ENCODE measurements at places on chromosomes 13 and 19.
A peak's percentile ranks its signal among the peaks of the same experiment; 100 is the strongest.

GRCh38 chr19:2813235-2814160, 6.2 kb upstream of the ZNF554 start:
- DNase-seq: no peak

GRCh38 chr19:45098521-45099466, 5.8 kb downstream of the PPP1R37 start:
- DNase-seq: no peak

- DNase-seq: no peak
Measured at GRCh38 chr19:39362682-39363657, 20.7 kb downstream of the SAMD4B start.

- DNase-seq: no peak
Measured at GRCh38 chr13:24927810-24928404, 163.9 kb downstream of the RNF17 start.

- DNase-seq: no peak
Measured at GRCh38 chr13:105796081-105796480, 739.4 kb downstream of the EFNB2 start.

DNA sequence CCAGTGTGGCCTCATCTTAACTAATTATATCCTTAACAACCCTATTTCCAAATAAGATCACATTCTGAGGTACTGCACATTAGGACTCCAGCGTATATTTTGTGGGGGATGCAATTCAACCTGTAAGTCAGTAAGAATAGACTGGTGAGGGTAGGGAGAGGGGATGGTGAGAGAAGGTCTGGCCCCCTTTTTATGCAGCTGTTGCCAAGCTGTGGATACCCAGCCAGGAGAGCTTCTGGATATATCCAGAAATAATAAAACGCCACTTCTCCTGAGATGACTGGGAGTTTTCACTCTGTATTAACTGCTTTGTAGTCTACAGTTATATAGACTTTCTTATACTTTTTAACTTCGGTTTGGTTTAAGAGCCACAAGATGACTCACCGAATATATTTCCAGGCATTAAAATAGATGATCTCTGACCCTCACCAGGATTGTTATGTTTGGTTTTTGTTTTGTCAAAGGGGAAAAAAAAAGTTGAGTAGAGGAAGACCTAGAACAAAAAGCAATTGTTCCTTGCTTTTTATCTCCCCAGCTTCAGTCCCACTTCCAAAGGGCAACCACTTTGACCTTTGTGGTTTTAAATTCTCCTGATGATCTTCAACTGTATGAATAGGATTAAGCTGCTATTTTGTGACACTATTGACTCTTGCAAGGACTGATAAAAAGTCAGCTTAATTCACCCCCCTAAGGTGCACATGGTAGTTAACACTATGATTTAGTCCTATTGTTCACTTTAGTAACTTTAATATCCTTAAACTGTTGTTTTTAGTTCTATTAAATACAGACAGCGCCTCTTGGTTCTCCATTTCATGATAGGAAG, 3.1 kb upstream of the NEK3 start:
- DNase-seq: peak; percentile 46

GRCh38 chr13:37138926-37139325, 33.5 kb upstream of the CSNK1A1L start:
- no peak for DNase-seq

DNA sequence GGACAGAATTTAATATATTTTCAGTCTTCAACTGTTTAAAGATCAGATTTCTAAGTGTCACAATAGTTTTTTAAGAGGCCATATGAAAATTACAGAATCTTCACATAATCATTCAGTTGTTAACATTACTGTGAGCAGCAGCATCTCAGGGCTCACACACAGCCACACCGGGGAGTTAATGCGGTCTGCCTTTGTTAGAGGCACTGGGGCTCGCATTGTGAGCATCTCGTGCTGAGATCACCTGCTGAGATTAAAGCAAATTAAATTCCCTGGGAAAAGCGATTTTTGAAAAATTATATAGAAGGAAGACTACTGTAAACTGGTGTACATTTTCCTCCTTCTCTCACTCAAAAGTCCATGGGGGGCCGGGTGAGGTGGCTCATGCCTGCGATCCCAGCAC, 16.6 kb downstream of the GPR12 start:
- no peak for DNase-seq

GRCh38 chr13:51818276-51818675, 14.3 kb upstream of the DHRS12 start:
- no peak for DNase-seq

DNA sequence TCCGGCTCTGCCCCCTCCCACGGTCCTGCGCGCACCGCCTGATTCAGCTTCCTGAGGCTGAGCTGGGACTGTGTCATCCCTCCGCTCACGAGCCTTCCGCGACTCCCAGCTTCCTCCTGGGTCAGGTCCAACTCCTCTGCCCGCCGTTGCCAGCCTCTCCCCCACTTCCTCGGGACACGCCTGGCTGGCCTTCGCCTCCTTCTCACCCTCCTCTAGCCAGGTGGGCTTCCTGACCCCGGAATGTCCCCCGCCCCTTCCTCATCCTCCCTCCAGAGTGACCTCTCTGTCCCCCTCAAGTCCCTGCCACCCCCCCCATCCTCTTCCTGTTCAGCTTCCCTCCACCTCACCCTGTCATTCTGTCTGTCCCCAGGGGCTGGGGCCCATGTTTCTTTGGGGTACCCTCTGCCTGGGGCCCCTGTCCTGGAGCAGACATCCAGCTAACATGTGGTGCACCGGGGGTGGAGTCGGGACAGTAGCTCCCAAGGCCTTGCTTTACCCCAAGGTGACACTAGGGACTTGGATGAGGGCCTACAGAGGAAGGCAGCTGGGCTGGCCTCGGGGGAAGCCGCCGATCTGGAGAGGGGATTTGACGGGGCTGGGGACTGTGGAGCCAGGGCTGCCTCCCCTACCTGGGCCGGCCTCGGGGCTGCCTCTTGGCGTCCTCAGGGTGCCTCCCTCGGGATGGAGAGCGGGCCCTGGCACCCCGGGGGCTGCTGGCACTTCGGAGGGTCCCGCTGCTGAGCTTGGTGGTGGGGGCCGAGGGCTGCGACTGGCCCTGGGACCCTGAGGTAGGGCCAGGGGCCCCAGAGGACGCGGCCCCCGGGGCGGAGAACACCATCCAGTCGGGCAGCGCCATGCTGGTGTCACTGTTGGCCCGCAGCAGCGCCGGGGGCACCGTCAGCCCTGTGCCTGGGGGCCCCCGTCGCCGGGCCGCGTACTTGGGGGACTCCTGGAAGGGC, 16.5 kb downstream of the SHANK1 start:
- DNase-seq: no peak

DNA sequence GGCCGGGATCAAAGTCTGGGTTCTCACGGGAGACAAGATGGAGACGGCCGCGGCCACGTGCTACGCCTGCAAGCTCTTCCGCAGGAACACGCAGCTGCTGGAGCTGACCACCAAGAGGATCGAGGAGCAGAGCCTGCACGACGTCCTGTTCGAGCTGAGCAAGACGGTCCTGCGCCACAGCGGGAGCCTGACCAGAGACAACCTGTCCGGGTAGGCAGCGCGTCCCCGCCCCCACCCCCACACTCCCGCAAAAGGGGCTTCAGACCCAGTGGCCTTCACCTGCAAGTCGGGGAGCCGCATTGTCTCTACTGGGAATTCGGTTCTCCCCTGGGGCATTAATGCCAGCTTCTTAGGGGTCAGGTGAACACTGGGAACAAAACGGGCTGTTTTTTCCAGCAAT, 114.7 kb upstream of the MCF2L start:
- no peak for DNase-seq

DNA sequence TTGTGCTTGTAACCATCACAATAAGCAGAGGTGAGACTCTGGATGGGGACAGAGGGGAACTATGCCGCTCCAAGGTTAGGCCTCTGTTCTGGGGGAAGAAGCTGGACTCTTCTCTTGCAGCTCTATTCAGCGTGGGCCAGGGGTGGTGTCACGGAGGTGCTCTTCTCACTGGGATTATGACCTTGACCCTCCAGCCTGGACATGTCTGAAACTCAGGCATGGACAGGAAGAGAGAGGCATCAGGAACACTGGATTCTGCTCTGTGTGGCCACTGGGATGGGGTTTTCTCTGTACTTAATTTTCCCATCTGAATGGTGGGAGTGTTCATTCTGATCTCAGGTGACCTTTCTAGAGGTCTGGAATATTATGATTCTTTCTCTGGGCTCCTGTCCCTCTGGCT, 7.6 kb downstream of the MEGF8 start:
- no peak for DNase-seq

GRCh38 chr13:20197361-20197834, 4.7 kb upstream of the GJB2 start:
- peak; percentile 75 for DNase-seq

DNA sequence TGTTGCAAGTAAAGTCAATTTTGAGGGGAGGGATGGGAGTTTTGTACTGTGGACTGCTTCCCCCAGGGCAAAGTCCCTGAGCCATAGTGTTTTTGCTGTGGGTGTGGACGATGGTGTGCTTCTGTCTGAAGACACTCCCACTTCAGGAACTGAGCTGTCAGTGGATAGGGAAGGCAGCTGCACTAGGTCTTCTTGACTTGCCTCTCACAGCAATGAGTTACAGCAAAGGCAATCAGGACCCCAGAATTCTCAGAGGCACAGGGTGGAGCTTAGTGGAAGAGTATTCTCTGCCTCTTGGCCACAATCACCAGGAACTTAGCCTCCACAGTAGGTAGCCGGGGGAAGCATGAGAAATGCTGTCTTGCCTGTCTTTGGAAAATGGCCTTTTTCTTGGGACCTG, 1416.6 kb upstream of the MIR17HG start:
- DNase-seq: no peak

GRCh38 chr13:91896547-91896946, 498.1 kb downstream of the GPC5 start:
- DNase-seq: no peak

DNA sequence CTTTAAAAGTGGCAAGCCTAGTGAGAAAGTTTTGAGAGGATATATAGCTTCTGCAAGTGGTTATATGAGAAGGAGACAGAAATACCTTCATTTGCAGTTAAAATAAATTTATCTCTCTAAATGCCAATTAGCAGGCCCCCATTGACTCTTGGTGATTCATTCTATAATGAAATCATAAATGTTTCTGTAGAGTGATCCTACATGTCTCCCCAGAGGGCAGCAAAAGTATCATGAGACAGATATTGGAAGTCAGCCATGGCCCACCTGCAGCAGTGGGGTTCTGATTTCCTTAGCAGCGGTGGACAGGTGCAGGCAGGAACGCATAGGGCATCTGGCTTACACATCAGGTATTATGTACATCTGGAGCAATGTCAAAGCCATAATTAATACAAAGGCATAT, 385.4 kb upstream of the SLC10A2 start:
- no peak for DNase-seq

GRCh38 chr13:36086117-36086516, 45.1 kb downstream of the DCLK1 start:
- no peak for DNase-seq
